SK-N-SH (cell line): ENCODE measurements at places on chromosomes 5 and 9. TPM values are rescaled to one million over a fixed set of nuclear protein-coding genes. Genes with fewer than 3 reads are reported as not detected.

DNA sequence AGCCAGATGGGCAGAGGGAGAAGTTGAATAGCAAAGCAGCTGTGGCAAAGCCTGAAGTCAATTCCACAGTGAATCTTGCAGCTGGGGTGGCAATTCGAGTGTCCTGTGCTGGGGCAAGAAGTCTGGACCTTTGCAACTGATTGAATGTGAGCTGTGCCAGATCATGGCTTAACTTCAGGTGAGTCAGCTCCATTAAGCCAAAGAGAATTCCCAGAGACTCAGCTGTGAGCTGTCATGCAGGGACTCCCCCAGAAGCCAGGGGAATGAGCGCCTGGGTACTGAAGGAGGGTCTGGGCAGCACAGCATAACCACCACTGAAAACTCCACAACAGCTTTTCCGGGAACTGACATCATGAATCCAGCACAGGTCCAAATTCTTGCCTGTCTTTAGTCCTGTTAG, 153.5 kb upstream of the TRPC7 start:
- H3K27ac ChIP-seq = no peak overlapping the region
- H3K27me3 ChIP-seq = peaks cover 4% of the 10 kb centered on the region; the same call in 1 of the 2 replicates
- no peaks in the 10 kb centered on the region for H3K4me1 ChIP-seq

NDOR1 gene
- polyA plus RNA-seq = 7.9 and 8.6 TPM in 2 replicates

- DNase-seq = no peak
- H3K36me3 ChIP-seq = peaks cover 5% of the 10 kb centered on the region
- H3K4me3 ChIP-seq = no peak overlapping the region
- no peaks in the 10 kb centered on the region for H3K27me3 ChIP-seq
Observed at GRCh38 chr5:84411832-84412605, 27.3 kb upstream of the EDIL3 start.

- H3K27ac ChIP-seq = peak overlapping the region; percentile 15; the same call in 1 of the 2 replicates
- peak; percentile 44 for DNase-seq
- H3K36me3 ChIP-seq = no peaks in the 10 kb centered on the region
Observed at GRCh38 chr5:55626790-55627189, 85.3 kb downstream of the SLC38A9 start.

- no peak overlapping the region for H3K4me3 ChIP-seq
- peak overlapping the region; percentile 35; the same call in 1 of the 2 replicates for H3K27ac ChIP-seq
- peaks cover 36% of the 10 kb centered on the region for H3K4me1 ChIP-seq
- no peak for DNase-seq
- no peaks in the 10 kb centered on the region for H3K27me3 ChIP-seq
Observed at GRCh38 chr9:88826181-88826580, 165.1 kb upstream of the S1PR3 start.

C5orf34 gene
- polyA plus RNA-seq = 2.9 and 3.5 TPM in 2 replicates

BTNL3 gene
- polyA plus RNA-seq = not detected in 2 replicates

MOB3B gene
- polyA plus RNA-seq = 0.90 and 1.2 TPM in 2 replicates

- DNase-seq = no peak
- no peaks in the 10 kb centered on the region for H3K36me3 ChIP-seq
- no peaks in the 10 kb centered on the region for H3K4me1 ChIP-seq
- no peaks in the 10 kb centered on the region for H3K27me3 ChIP-seq
- no peak overlapping the region for H3K27ac ChIP-seq
Observed at GRCh38 chr9:1337169-1337568, 287.0 kb downstream of the DMRT2 start.

DNA sequence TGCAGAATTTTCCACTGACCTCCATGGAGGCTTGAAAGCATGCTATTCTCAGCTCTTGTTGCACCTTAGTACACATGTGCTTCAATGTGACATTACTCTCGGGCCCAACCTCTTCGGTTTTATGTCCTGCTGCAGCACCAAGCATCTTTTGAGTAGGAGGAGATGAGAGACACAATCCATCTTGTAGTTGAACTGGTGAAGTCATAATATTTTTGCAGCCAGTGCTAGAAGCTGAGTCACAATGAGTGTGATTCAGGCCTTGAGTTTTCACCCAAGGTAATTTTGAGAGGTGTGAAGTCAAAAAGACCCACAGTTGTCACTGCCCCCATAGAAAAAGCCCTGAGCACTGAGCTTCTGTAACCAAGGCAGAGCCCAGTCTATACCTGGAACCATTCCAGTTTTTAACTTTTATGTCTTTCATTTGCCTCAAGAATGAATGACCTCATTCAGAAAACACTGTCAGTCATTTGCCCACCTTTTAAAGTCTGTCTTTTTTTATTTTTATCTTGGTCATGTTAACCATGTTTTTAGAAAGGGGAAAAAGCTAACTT, 117.7 kb downstream of the ZNF462 start:
- peaks cover 11% of the 10 kb centered on the region for H3K4me1 ChIP-seq
- H3K4me3 ChIP-seq = no peak overlapping the region
- DNase-seq = no peak
- peaks cover 12% of the 10 kb centered on the region for H3K36me3 ChIP-seq

DNA sequence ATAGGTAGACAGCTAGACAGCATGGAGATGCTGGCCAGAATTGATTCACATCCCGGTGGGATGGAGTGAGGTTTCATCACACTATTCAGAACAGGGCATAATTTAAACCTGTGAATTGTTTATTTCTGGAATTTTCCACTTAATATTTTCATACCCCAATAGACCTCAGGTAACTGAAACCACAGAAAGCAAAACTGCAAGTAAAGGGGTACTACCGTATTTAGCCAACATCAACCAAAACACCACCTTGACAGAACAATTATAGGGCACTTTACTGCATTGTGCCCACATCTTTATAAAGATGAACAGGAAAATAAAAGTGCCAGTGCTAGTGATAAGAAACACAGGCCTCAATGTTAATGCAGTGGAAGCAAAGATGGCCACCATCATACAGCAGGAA, 7.5 kb downstream of the SERINC5 start:
- no peaks in the 10 kb centered on the region for H3K36me3 ChIP-seq
- no peak overlapping the region for H3K4me3 ChIP-seq
- DNase-seq = no peak

DNA sequence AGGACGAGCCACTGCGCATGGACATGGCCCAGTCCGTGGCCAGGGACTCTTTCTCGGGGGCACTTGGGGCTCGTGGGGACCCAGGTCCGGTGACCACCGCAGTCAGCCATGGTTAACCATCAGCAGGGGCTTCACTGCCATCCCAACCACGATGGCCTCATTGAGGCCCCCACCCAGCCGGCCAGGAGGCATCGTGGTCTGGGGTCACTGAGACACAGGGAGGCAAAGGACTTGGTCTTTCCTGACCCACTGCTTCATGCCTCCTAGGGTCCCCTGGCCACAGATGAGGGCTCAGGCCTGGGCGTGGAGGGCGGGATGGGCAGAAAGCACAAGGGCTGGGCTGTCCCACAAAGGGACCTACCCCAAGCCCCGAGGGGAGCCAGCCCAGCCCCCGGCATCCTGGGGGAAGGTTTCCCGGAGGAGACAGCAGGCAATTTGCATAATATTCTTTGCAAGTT, 6.6 kb downstream of the NACC2 start:
- H3K36me3 ChIP-seq = no peaks in the 10 kb centered on the region
- H3K27me3 ChIP-seq = no peaks in the 10 kb centered on the region
- H3K4me3 ChIP-seq = no peak overlapping the region
- DNase-seq = peak; percentile 50

GRCh38 chr5:52853650-52854049, 65.9 kb downstream of the ITGA1 start:
- no peak overlapping the region for H3K4me3 ChIP-seq
- no peaks in the 10 kb centered on the region for H3K27me3 ChIP-seq
- peak; percentile 10 for DNase-seq
- peaks cover 5% of the 10 kb centered on the region; the same call in 1 of the 2 replicates for H3K36me3 ChIP-seq

ISL1 gene
- polyA plus RNA-seq = 15.2 and 15.5 TPM in 2 replicates

DNA sequence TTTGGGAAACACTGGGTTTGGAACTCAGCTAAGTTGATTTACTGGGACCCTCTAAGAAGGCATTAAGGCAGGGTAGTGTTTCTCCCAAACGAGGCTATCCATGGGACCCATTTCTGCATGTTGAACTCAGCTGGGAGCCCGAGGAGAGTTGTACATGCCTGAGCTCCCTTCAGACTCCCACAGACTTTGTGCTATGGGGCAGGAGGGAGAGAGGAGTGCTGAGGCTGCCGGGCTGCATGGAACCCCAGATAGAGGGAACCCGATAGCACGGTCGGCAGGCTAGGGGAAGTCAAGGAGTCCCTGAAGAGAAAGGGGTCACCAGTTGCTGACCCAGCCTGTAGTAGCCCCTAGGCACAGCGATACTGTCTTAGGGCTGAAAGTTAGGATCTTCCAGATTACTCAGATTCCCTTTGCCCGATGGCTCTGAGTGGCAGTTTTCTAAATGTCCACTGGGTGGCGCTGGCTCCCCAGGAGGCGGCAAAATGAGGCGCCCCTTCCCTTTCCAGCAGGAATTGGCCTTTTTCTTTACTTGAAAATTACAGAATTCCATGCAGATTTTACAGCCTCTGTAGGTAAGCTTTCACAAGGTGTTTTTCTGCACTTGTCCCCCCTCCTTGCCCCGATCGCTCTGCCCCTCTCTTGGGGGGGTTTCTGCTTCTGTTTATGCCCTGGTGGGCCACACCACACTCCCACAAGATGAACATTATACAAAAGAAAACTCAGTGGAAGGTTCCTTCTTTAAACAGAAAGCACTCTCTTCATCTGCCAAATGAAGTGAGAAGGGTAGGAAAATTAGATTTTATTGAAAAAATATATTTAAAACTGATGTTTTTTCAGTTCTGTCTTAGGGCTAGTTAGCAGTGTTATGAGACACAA, 17.8 kb downstream of the NANS start:
- peak; percentile 79 for DNase-seq
- H3K4me3 ChIP-seq = no peak overlapping the region
- peaks cover 6% of the 10 kb centered on the region; the same call in 1 of the 2 replicates for H3K36me3 ChIP-seq
- H3K27ac ChIP-seq = no peak overlapping the region
- no peaks in the 10 kb centered on the region; the same call in 1 of the 2 replicates for H3K4me1 ChIP-seq
- no peaks in the 10 kb centered on the region for H3K27me3 ChIP-seq

CMBL gene
- 42.9 and 61.0 TPM in 2 replicates for polyA plus RNA-seq

GRCh38 chr5:99243111-99243510, 314.3 kb upstream of the CHD1 start:
- no peak overlapping the region for H3K4me3 ChIP-seq
- H3K4me1 ChIP-seq = no peaks in the 10 kb centered on the region
- H3K27ac ChIP-seq = no peak overlapping the region
- H3K36me3 ChIP-seq = no peaks in the 10 kb centered on the region
- H3K27me3 ChIP-seq = no peaks in the 10 kb centered on the region

DNA sequence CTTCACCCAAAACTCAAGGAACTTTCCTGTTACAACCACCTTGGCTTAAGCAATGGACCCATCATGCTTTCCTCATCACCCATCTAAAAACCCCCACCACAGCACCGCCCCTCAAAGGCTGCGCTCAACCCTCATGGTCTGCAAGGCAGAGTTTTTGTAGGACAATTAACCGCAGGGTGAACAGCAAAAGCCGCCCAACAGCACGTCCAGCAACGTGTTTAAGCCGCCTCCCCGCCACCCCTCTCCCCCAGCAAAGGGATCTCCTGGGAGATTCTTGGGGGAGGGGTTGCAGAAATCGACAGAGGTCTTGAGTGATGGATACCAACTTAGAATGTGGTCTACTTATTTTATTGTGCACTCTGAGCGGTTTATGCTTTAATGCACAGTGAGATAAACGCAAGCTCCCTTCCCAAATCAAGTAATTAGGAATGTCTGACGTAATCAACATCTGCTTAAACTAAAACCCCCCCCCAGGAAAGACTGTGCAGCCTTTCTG, 1.9 kb downstream of the ROR2 start:
- no peaks in the 10 kb centered on the region; the same call in 1 of the 2 replicates for H3K4me1 ChIP-seq
- peak; percentile 44 for DNase-seq
- H3K36me3 ChIP-seq = no peaks in the 10 kb centered on the region
- H3K4me3 ChIP-seq = peak overlapping the region; percentile 58

GRCh38 chr5:72156946-72157624, 49.8 kb downstream of the MAP1B start:
- no peaks in the 10 kb centered on the region for H3K27me3 ChIP-seq
- H3K27ac ChIP-seq = peak overlapping the region; percentile 83
- no peak for DNase-seq
- H3K4me1 ChIP-seq = peaks cover 40% of the 10 kb centered on the region
- H3K36me3 ChIP-seq = peaks cover 49% of the 10 kb centered on the region
- no peak overlapping the region for H3K4me3 ChIP-seq

GRCh38 chr5:36177715-36178523, 26.0 kb downstream of the SKP2 start:
- H3K27me3 ChIP-seq = no peaks in the 10 kb centered on the region
- peaks cover 58% of the 10 kb centered on the region for H3K36me3 ChIP-seq
- H3K4me3 ChIP-seq = no peak overlapping the region
- no peak overlapping the region for H3K27ac ChIP-seq
- peak; percentile 32 for DNase-seq
- no peaks in the 10 kb centered on the region for H3K4me1 ChIP-seq

PRLR gene
- 0.13 and 0.34 TPM in 2 replicates for polyA plus RNA-seq

- H3K27ac ChIP-seq = no peak overlapping the region
- H3K4me1 ChIP-seq = peaks cover 2% of the 10 kb centered on the region; the same call in 1 of the 2 replicates
- no peak for DNase-seq
- H3K4me3 ChIP-seq = no peak overlapping the region
- H3K27me3 ChIP-seq = no peaks in the 10 kb centered on the region
Observed at GRCh38 chr5:173790177-173790719, 97.9 kb upstream of the CPEB4 start.

DNA sequence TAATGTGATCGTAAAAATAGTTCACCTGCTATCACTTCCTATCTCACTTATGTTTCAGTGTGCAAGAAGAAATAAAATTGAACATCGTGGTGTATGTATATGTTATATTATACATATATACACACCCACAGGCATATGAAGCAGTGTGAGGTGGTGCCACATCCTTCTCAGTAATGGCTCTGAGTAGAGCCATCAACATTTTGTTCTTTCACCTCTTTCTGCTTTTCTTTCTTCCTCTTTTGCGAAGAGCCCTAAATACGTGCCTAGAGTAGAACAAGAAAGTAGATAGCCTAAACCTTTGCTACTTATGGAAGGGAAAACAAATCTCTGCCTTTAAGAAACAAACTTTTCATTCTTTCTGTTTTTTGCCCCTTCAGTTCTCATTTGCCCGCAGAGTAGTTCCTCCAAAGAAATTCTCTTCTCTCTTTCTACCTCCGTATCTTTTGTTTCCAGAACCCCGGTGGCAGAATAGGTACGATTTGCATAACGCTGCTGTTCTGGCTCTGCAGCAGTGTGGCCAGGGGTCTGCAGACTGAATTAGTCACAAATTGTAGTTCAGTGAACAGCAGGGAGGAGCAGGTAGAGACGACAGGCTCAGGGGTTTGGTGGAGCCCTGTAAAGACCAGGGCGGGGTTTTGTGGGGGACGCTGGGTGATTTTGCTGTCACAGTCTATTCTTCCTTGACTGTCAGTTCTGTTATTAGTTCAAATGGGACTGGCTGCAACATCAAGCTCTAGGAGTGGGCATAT, 40.5 kb upstream of the PJA2 start:
- no peaks in the 10 kb centered on the region for H3K36me3 ChIP-seq
- DNase-seq = no peak
- no peak overlapping the region for H3K27ac ChIP-seq
- H3K27me3 ChIP-seq = no peaks in the 10 kb centered on the region

FLT4 gene
- polyA plus RNA-seq = 0.02 and 0.05 TPM in 2 replicates

- H3K27me3 ChIP-seq = no peaks in the 10 kb centered on the region
- H3K4me1 ChIP-seq = no peaks in the 10 kb centered on the region
- H3K27ac ChIP-seq = no peak overlapping the region
- H3K36me3 ChIP-seq = no peaks in the 10 kb centered on the region; the same call in 1 of the 2 replicates
- H3K4me3 ChIP-seq = no peak overlapping the region
Observed at GRCh38 chr9:116952436-116952810, 265.3 kb downstream of the TRIM32 start.
